ENCODE measurements at places on chromosomes 6 and 20. TPM values are rescaled to one million over a fixed set of nuclear protein-coding genes. Genes with fewer than 3 reads are reported as not detected.

Gene SLPI
- total RNA-seq: 41.2 TPM

Gene TGM3
- not detected for total RNA-seq

Gene PAK5
- 0.33 TPM for total RNA-seq

Gene BHLHE23
- not detected for total RNA-seq

Gene OPRM1
- total RNA-seq: not detected

Gene PSORS1C1
- total RNA-seq: 4.3 TPM

Gene WFDC10B
- total RNA-seq: not detected

GRCh38 chr20:21376626-21377025, 20.7 kb downstream of the NKX2-4 start:
- DNase-seq: no peak
- no peak overlapping the region for H3K27ac ChIP-seq
- peaks cover 2% of the 10 kb centered on the region for H3K36me3 ChIP-seq
- H3K27me3 ChIP-seq: no peaks in the 10 kb centered on the region

GRCh38 chr6:133392641-133393040, 151.5 kb downstream of the EYA4 start:
- H3K36me3 ChIP-seq: no peaks in the 10 kb centered on the region
- H3K4me3 ChIP-seq: no peak overlapping the region
- DNase-seq: no peak
- no peak overlapping the region for H3K27ac ChIP-seq
- no peaks in the 10 kb centered on the region for H3K4me1 ChIP-seq

DNA sequence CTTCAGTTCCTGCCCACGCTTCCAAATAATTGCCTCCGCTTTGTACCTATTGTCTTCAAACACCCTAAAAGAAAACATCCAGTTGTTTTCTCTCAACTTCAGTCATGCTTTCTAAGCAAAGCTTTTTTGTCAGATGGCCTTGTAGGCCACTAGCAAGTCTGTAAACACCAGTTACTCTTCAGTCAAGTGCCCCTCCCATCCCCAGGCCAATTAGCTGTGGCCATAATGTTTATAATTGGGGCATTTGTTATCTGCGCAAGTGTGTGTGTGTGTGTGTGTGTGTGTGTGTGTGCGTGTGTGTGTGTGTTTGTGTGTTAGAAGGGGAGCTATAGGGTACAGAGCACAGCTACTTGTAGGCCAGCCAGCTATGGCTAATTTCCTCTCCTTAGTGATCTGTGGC, 272.4 kb upstream of the MARCKS start:
- no peak for DNase-seq
- no peaks in the 10 kb centered on the region for H3K4me1 ChIP-seq
- H3K27me3 ChIP-seq: no peaks in the 10 kb centered on the region
- no peak overlapping the region for H3K4me3 ChIP-seq

DNA sequence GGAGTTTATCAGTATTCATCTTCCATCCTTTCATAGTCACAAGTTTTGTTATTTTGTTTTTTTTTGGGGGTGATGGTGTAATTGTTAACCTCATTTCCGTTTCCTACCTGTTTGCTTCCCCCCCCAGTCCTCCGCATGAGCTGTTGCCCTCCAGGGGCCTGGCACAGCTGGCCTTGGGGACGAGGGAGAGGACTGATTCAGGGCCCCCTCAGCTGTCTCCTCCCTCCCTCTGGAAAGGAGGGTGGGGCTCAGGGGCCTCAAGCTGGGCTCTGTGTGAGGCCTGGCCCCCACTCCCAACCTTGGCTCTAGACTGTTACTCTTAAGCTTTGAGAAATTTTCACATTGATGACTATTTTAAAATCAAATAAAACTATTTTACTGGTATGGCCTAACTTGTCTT, 4.0 kb downstream of the LRRC73 start:
- H3K36me3 ChIP-seq: peaks cover 14% of the 10 kb centered on the region
- H3K27ac ChIP-seq: no peak overlapping the region
- H3K4me1 ChIP-seq: no peaks in the 10 kb centered on the region

DNA sequence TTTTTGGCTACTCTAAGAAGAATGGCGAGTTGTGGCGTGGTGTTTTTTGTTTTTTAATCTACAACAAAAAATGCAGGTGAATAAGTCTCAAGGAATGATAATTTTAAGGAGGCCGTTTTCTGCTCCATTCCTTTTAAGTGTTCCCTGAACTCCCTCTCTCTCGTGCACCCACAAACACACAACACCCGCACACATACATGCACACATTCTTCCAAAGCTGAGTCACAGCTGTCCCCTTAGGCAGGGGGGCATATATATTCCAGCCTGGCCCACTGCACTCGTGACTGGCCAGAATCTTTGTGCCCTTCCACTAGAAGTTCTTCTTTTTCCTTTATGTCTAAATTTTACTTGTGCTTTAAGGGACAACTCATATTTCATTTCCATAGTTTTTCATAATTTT, 405.7 kb downstream of the LMBRD1 start:
- H3K27ac ChIP-seq: no peak overlapping the region
- no peaks in the 10 kb centered on the region for H3K4me1 ChIP-seq
- no peak for DNase-seq
- no peak overlapping the region for H3K4me3 ChIP-seq
- no peaks in the 10 kb centered on the region for H3K27me3 ChIP-seq
- no peaks in the 10 kb centered on the region for H3K36me3 ChIP-seq

DNA sequence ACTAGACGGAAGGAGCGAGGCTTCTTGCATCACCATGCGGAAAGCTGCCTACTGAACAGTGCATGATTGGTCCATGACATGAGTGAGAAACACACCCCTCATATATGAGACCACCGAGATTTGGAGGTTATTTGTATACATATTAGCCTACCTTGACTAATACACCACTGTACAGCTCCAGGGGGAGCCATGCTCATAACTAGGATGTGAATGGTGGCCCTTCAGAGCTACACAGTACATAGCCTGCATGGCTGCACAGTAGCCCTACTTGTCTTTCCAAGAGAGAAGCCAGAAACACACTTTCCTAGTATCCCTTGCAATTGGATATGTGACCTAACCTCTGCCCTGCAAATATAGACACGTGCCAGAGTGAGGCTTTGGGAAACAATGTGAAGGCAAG, 21.8 kb upstream of the MCUR1 start:
- no peaks in the 10 kb centered on the region for H3K27me3 ChIP-seq
- DNase-seq: no peak
- no peaks in the 10 kb centered on the region for H3K36me3 ChIP-seq
- H3K4me1 ChIP-seq: no peaks in the 10 kb centered on the region
- H3K27ac ChIP-seq: no peak overlapping the region

DNA sequence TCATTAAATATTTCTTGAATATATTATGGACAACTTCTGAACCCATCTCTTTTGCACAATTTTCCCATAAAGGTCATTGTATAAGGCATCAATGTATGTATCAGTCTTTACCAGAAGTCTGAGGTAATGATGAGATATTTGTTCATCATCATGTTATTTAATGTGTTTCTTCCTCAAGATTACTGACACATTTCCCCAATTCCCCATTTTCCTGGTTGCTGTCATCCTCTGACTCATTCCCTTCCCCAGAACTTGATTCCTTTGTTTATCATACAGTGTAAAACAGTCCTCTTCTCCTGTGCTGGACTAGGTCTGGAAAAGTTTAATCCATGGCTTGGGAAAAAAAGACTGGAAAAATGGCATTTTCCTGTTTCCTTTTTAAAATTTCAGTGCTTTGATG, 107.9 kb upstream of the FLRT3 start:
- no peaks in the 10 kb centered on the region for H3K27me3 ChIP-seq
- no peak for DNase-seq
- H3K27ac ChIP-seq: no peak overlapping the region
- no peak overlapping the region for H3K4me3 ChIP-seq

DNA sequence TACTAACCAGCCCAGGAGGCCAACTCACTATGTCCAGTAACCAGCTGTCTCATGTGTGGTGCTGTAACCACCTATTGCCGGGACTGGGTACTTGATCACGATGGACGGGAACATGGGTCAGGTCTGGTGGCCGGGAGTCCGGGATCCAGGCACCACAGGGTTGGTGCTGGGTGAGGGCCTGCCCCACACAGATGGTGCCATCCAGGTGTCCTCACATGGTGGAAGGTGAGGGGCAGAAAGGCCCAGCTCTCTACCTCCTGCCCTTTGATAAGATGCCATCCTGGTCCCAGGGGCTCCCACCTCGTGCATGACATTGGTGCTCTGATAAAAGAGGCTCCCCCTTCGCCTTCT, 116.3 kb downstream of the TAF4 start:
- no peaks in the 10 kb centered on the region for H3K4me1 ChIP-seq
- no peaks in the 10 kb centered on the region for H3K27me3 ChIP-seq
- no peaks in the 10 kb centered on the region for H3K36me3 ChIP-seq
- H3K27ac ChIP-seq: no peak overlapping the region

- no peaks in the 10 kb centered on the region for H3K36me3 ChIP-seq
- H3K27me3 ChIP-seq: no peaks in the 10 kb centered on the region
- no peak for DNase-seq
- H3K27ac ChIP-seq: no peak overlapping the region
Measured at GRCh38 chr20:3364323-3365013, 43.0 kb downstream of the DNAAF9 start.

GRCh38 chr20:7836076-7836475, 104.2 kb downstream of the HAO1 start:
- no peaks in the 10 kb centered on the region for H3K4me1 ChIP-seq
- H3K36me3 ChIP-seq: no peaks in the 10 kb centered on the region
- no peak overlapping the region for H3K4me3 ChIP-seq
- DNase-seq: no peak
- H3K27ac ChIP-seq: no peak overlapping the region

DNA sequence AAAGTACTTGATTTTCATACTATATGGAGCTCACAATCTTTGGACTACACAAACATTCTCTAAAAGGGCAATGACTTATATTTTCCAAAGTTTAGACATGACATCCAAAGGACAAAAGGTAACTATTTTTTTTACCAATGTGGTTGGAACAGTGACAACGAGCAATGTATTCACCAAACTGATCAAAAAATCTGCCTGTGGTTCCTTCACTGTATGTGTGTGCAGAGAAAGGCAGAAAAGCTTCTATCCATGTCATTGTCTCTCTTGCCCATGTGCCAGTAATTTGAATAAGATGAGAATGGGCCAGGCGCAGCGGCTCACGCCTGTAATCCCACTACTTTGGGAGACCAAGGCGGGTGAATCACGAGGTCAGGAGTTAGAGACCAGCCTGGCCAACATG, 25.5 kb downstream of the MCUR1 start:
- no peak overlapping the region for H3K4me3 ChIP-seq
- H3K27ac ChIP-seq: no peak overlapping the region
- no peaks in the 10 kb centered on the region for H3K4me1 ChIP-seq
- no peaks in the 10 kb centered on the region for H3K27me3 ChIP-seq
- DNase-seq: no peak
- no peaks in the 10 kb centered on the region for H3K36me3 ChIP-seq

GRCh38 chr6:14865531-14866100, 380.3 kb upstream of the JARID2 start:
- no peak overlapping the region for H3K27ac ChIP-seq
- no peaks in the 10 kb centered on the region for H3K27me3 ChIP-seq
- H3K4me3 ChIP-seq: no peak overlapping the region
- H3K4me1 ChIP-seq: no peaks in the 10 kb centered on the region
- DNase-seq: no peak

DNA sequence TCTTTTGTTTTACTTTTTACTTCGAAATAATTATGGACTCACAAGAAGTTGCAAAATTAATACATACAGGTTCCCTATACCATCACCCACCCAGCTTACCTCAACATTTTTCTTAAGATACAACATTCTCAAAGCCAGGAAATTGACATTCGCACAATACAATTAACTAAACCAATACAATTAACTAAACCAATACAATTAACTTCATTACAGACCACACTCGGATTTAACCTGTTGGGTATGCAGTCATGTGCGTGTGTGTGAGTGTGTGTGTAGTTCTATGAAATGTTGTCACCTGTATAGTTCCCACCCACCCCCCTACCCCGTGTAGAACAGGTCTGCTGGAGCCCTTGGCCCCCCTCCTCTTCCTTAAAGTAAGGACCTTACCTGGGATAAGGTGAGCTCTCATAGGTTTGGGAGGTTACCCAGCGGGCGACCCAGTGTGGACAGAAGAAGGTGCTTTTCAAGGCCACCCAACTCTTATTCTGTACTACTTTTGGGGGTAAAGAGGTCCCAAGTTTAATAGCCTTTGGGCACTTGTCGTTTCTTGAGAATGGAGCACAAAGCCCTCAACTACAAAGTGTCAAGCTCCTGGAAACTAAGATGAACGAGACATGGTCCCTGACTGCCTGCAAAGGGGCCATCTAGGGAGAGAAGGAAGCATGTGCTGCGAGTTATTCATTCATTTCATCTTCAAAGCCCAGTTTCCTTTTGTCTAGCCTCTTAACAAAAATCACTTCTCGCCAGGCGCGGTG, 544 bp upstream of the STK38 start:
- H3K27ac ChIP-seq: no peak overlapping the region
- peaks cover 7% of the 10 kb centered on the region for H3K4me1 ChIP-seq
- no peaks in the 10 kb centered on the region for H3K27me3 ChIP-seq
- DNase-seq: no peak
- no peak overlapping the region for H3K4me3 ChIP-seq
- H3K36me3 ChIP-seq: no peaks in the 10 kb centered on the region

GRCh38 chr20:36454698-36455427, 86.5 kb upstream of the MYL9 start:
- no peaks in the 10 kb centered on the region for H3K36me3 ChIP-seq
- DNase-seq: peak; percentile 80
- no peak overlapping the region for H3K4me3 ChIP-seq
- H3K4me1 ChIP-seq: no peaks in the 10 kb centered on the region
- H3K27ac ChIP-seq: no peak overlapping the region

DNA sequence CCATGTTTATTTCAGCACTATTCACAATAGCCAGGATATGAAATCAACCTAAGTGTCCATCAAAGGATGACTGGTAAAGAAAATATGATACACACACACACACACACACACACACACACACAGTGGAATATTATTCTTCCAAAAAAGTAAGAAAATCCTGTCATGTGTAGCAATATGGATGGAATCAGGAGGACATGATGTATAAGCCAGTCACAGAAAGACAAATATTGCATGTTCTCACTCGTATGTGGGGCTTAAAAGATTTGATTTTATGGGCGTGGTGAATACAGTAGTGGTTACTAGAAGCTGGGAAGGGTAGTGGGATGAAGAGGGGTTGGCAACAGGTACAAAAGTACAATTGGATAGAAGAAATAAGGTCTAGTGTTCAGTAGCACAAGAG, 207.0 kb upstream of the PRDM1 start:
- H3K27me3 ChIP-seq: no peaks in the 10 kb centered on the region
- no peak overlapping the region for H3K4me3 ChIP-seq
- H3K27ac ChIP-seq: no peak overlapping the region
- no peak for DNase-seq
- H3K4me1 ChIP-seq: no peaks in the 10 kb centered on the region

- no peaks in the 10 kb centered on the region for H3K27me3 ChIP-seq
- no peak overlapping the region for H3K27ac ChIP-seq
- DNase-seq: no peak
- H3K4me1 ChIP-seq: no peaks in the 10 kb centered on the region
- no peaks in the 10 kb centered on the region for H3K36me3 ChIP-seq
Measured at GRCh38 chr6:55759536-55759935, 115.9 kb downstream of the BMP5 start.

All from aorta (tissue), 5 donors.